Non-pigmented ciliary epithelial cell (primary cell): ENCODE measurements at places on chromosomes 2 and 18.

GRCh38 chr2:167749016-167749415, 498.4 kb downstream of the STK39 start:
- no peak for DNase-seq

- DNase-seq = no peak
These were observed 203.2 kb downstream of the ETAA1 start for GRCh38 chr2:67600222-67600871.

- DNase-seq = no peak
These were observed 2.4 kb downstream of the LRRFIP1 start for GRCh38 chr2:237629739-237630138.

- no peak for DNase-seq
These were observed 11.5 kb upstream of the TSPYL6 start for GRCh38 chr2:54267577-54267976.

DNA sequence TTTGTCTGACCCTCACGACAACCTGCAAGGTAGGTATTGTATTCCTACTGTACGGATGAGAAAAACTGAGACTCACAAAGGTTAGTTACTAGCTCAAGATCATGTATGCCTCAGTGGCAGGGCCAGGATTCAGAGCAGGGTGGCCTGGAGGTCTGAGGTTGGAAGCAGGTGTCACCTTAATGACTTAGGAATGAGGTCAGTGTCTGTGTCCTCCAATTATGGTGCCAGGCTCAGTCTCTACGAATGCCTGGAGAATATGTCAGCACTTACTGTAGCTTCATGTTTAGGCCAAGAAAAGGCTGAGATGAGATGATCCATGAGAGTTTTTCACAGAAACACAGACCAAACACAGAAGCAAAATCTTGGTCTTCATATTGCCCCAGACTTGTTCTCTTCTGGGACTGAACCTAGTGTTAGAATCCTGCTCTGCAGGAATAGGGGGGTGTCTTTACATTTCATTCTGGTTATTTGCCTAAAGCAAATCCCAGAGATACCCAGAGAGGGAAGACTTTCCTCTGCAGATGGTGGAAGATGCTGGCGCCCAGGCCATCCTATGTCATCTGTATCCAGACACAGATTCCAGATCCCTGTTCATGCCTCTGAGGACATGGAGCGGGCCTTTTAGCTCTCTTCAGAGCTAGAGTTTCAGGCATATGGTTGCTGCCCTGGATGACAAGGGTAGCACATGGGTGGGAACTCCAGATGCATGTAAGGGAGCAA, 16.3 kb upstream of the RAB10 start:
- DNase-seq = no peak

DNA sequence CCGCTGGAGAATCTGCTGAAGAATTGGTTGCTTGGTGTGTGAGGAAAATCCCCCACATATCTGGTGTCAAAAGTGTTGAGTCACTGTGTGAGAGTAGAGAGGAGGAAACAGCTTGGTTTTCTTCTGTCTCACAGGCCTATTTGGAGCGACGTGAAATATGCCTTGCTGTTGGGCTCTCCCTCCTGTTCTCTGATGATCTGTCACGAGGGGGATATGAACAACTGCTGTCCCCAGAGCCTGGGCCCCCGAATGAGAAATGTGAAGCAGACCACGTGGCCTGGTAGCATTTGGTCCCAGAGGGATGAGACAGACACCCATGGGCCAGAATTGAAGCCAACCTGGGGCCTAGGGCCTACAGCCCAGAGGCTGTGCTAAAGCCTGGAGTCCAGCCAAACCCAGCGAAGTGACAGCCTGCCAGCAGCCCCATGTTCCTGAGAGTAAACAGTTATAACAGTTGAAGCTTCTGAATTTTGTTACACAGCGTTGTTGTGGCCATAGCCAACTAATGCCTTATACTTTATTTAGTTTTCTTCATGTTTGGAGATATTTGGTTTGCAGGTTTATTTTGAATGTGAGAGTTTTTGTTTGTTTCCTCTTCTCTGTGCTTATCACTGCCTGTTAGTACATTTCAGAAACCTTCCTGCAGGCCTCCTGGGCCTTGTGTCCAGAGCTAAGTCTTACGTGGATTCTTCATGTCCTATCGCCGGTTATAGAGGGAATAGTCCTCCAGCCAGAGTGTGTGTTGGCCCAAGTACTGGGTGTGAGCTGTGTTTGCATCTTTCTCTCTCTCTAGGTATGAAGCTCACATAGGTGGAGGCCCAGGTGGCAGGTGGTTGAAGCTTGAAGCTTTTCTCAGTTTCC, 18.7 kb upstream of the COLEC12 start:
- DNase-seq = no peak

- no peak for DNase-seq
These were observed 42.8 kb downstream of the PPP4R1 start for GRCh38 chr18:9571546-9571945.

DNA sequence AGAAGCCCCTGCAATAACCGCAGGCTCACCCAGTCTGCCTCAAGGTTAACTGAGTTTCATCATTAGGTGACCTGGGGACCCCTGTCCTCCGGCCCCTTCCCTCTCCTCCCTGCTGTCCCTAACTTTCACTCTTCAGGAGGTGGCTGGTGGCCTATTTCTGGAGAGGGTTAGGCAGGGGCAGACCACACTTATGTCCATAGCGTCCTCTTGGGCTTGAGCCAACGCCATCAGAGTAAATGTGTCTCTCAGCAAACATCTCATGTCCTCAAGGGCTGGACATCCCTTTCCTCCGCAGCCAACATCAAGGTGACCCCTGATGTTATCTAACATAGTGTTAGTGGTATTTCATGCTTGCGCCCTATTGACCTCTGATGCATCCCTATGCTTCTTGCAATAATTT, 114.8 kb downstream of the BCL11A start:
- DNase-seq = no peak

GRCh38 chr2:10863837-10864236, 47.9 kb upstream of the KCNF1 start:
- no peak for DNase-seq

- peak; percentile 94 for DNase-seq
These were observed 135.9 kb upstream of the ARL4C start for GRCh38 chr2:234632527-234633391.

DNA sequence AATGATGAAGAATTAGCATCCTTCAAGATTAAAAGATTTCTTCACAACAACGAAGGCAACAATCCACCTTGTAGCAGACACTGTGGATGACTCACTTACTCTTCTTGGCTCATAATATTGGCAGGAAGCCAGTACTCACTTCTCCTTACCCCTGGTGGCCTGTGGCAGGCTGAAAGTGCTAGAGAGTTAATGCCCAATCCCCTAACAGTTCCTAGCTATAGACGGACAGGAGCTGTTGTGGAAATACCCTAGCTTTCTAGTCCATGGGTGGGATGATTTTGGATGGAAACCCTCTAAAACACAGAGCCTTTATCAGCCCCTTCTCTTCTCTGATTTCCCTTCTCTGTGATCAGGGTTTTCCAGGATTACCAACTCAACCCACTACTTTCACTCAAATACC, 128.6 kb upstream of the NYAP2 start:
- DNase-seq = no peak

- no peak for DNase-seq
These were observed 357.7 kb upstream of the SYT4 start for GRCh38 chr18:43634994-43635393.
